ENCODE measurements at places on chromosomes 5 and 9.

- DNase-seq, result no peak
- H3K4me1 ChIP-seq, result no peaks in the 10 kb centered on the region
- H3K36me3 ChIP-seq, result no peaks in the 10 kb centered on the region
- no peak overlapping the region for H3K4me3 ChIP-seq
- H3K27ac ChIP-seq, result no peak overlapping the region
Measured at GRCh38 chr9:3018071-3018470, 174.2 kb upstream of the PUM3 start.

GRCh38 chr9:4630836-4631235, 31.3 kb upstream of the PLPP6 start:
- no peak overlapping the region for H3K4me3 ChIP-seq
- peaks cover 3% of the 10 kb centered on the region for H3K4me1 ChIP-seq
- H3K36me3 ChIP-seq, result no peaks in the 10 kb centered on the region
- DNase-seq, result no peak
- no peaks in the 10 kb centered on the region for H3K27me3 ChIP-seq

DNA sequence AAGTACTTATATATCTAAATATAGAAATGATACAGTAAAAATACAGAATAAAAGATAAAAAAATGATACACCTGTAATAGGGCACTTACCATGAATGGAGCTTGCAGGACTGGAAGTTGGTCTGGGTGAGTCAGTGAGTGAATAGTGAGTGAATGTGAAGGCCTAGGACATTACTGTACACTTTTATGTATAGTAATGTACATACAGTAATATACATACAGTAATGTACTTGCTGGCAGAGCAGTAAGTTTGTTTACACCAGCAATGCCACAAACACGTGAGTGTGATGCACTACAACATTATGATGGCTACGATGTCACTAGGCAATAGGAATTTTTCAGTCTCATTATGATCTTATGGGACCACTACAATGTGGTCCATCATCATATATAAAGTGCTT, 34.2 kb downstream of the SUSD1 start:
- no peak overlapping the region for H3K27ac ChIP-seq
- peaks cover 4% of the 10 kb centered on the region for H3K36me3 ChIP-seq
- DNase-seq, result no peak
- H3K27me3 ChIP-seq, result no peaks in the 10 kb centered on the region
- no peak overlapping the region for H3K4me3 ChIP-seq

- no peaks in the 10 kb centered on the region for H3K36me3 ChIP-seq
- H3K27ac ChIP-seq, result no peak overlapping the region
- no peaks in the 10 kb centered on the region for H3K4me1 ChIP-seq
- no peaks in the 10 kb centered on the region for H3K27me3 ChIP-seq
- no peak for DNase-seq
- no peak overlapping the region for H3K4me3 ChIP-seq
Measured at GRCh38 chr5:105739732-105740131, 1931.0 kb downstream of the EFNA5 start.

GRCh38 chr5:79684782-79685181, 4.9 kb upstream of the CMYA5 start:
- no peak for DNase-seq
- H3K4me1 ChIP-seq, result peaks cover 28% of the 10 kb centered on the region
- H3K36me3 ChIP-seq, result peaks cover 63% of the 10 kb centered on the region
- no peak overlapping the region for H3K4me3 ChIP-seq
- no peaks in the 10 kb centered on the region for H3K27me3 ChIP-seq
- no peak overlapping the region for H3K27ac ChIP-seq

- no peaks in the 10 kb centered on the region for H3K36me3 ChIP-seq
- no peak for DNase-seq
- H3K27ac ChIP-seq, result no peak overlapping the region
- no peaks in the 10 kb centered on the region for H3K27me3 ChIP-seq
- H3K4me1 ChIP-seq, result no peaks in the 10 kb centered on the region
Measured at GRCh38 chr9:10875752-10876151, 262.9 kb upstream of the PTPRD start.

Measured in activated CD4-positive, alpha-beta T cell treated with anti-CD3 and anti-CD28 coated beads for 36 hours (primary cell).